SK-N-MC (cell line): ENCODE measurements at places on chromosomes 6 and 20.

DNA sequence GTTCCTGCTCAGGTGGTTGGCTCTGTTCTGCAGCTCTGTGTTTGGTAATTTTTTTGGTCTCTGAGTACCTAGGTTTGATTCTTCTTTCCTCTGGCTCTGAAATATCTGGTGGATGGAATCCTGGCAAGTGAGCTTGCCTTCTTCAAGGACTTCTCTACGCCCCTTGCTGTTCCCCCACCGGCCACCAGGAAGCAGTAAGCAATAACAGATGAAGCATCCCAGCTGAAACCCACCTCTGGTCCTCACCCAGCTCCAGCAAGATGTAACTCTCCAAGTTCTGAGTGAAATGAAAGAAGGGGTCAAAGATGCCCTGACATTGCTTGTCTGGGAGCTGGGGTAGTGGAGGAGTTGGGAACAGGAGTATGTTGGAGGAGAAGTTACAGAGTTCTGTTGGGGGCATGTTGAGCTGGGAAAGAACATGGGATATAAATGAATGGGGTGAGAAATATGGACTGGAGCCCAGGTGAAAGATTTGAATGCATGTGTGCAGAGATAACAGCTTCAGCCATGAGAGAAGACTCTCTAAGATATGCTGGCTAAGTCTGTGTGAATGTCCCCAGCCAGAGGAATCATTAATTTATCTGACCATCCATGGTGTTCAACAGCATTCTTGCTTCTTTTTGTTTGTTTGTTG is 51.3 kb upstream of the GLP1R start:
- DNase-seq, result peak; percentile 2

DNA sequence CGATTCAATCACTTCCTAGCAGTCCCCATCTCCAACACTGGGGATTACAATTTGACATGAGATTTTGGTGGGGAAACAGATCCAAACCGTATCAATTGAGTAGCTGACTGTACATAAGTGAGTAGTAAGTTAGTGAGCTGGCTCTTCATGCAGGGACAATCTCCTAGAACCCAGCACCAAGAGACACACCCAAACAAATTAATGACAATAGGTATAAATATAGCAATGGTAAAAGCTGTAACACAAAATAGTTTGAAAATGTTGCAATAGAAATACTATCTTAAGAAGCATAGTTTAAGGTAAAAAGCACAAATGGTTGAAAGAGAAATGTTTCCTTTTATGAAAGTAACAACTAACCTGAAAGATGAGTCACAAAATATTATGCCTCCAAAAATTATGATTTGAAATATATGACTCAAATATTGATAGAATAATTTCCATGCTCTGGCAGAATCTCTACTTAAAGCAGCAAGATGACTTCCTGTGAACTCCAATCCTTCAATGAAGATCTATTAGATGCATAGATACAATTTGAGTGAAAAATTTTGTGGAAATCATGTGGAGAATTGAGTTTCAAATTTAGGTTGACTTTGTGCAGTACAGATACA is 5.4 kb upstream of the SIRPB1 start:
- no peak for DNase-seq

DNA sequence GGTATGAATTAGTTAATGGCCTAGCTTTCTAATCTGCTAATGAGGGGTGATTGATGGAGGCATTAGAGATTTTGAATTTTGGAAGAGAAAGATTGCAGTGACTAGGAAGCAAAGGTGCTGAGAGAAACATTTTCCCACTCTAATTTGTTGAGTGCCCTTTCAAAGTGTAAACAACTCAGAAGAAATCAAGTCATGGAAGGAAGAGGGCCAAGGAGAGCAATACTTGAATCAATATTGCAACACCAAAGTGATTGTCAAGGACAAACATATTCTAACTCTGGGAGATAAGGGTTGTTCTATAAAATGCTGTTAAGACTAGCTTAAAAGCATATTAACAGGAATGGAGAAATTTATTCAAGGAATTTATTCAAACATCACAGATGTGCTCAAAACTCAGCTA is 182.7 kb upstream of the FERMT1 start:
- no peak for DNase-seq

DNA sequence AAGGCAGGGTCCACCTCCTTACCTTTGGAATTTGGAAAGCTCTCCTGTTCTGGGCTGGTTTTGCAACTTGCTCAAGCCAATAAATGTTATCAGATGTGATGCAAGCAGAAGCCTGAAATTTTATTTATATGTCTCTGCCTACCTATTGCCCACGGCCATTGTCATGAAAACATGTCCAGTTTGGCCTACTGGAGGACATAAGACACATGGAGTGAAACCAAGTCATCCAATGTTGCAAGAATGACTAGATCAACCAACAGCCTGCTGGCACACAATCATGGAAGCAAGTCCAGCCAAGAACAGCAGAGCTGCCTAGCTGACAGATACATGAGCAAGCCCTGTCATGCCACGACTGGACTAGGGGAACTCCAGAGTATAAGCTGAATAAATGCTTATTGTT is 56.7 kb upstream of the IRAK1BP1 start:
- no peak for DNase-seq

- DNase-seq, result no peak
Measured at GRCh38 chr6:20413826-20414225, 12.1 kb downstream of the E2F3 start.

DNA sequence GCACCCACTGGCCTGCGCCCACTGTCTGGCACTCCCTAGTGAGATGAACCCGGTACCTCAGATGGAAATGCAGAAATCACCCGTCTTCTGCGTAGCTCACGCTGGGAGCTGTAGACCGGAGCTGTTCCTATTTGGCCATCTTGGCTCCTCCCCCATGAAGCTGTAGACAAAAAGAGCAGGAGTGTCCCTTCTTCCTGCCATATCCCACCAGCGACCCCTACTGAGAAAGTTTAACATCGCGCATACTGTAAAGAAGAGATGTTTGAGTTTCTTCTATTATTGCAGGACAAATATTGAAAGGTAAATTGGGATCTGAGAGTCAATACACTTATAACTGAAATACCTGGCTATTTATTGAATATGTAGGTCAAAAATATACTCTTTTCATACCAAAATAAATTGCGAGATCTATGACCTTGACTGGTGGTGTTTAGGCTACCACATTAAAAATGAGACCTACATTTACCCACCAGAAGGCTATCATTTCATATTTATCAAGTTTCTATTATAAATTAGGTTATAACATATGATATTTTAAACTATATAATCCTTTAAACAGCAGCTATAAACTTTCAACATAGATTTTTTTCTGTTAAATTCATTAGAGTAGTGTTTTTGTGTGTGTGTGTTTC is 586.3 kb downstream of the HTR1B start:
- DNase-seq, result peak; percentile 57

DNA sequence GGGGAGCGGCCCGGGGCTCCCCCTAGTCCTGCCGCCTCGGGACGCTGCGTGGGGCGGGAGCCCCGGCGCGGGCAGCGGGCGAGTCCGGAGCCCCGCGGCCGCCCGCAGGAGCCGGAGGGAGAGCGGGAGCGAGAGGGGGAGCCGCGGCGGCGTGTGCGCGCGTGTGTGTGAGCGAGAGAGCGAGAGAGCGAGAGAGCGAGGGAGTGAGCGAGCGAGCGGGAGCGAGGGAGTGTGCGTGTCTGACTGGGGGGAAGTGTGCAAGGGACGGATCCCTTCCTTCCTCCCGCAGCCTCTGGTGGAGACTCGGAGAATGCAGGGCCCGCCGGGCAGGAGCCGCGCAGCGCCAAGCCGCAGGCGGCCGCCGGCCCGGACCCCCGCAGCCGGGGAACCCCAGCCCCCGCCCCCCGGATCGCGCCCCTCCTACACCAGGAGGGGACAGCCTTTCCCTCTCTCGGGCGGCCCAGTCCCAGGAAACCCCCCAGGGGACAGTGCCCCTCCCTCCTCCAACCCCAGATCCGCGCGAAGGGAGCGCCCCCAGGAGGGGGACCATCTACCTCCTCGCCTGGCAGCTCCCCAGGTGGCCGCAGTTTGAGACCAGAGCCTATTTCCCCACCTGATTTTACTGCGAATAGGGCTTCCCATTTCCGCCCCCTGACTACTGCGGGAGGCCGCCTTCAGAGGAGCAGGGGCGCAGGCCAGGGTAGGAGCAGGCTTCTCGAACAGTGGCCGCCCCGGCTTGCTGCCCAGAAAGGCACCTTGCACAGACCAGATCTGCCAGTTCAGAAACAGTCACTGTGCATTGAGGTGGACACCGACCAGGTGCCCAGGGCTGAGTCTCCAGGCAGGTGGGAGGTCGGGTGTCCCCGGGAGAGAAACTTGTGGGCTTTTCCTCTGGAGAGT is at the start of gene CDH22:
CDH22 (minus strand) TSS at position 241 of the 900 bp plus-strand sequence. CDS start 57,204 bp downstream, outside the sequence.
- no peak for DNase-seq

- no peak for DNase-seq
Measured at GRCh38 chr20:34324541-34324940, 21.4 kb upstream of the AHCY start.

- DNase-seq, result no peak
Measured at GRCh38 chr6:47157653-47158219, 115.6 kb upstream of the ADGRF1 start.

- no peak for DNase-seq
Measured at GRCh38 chr6:23797041-23797440, 329.0 kb upstream of the NRSN1 start.

GRCh38 chr20:9227896-9228615 is 159.2 kb downstream of the PLCB4 start:
- DNase-seq, result no peak

DNA sequence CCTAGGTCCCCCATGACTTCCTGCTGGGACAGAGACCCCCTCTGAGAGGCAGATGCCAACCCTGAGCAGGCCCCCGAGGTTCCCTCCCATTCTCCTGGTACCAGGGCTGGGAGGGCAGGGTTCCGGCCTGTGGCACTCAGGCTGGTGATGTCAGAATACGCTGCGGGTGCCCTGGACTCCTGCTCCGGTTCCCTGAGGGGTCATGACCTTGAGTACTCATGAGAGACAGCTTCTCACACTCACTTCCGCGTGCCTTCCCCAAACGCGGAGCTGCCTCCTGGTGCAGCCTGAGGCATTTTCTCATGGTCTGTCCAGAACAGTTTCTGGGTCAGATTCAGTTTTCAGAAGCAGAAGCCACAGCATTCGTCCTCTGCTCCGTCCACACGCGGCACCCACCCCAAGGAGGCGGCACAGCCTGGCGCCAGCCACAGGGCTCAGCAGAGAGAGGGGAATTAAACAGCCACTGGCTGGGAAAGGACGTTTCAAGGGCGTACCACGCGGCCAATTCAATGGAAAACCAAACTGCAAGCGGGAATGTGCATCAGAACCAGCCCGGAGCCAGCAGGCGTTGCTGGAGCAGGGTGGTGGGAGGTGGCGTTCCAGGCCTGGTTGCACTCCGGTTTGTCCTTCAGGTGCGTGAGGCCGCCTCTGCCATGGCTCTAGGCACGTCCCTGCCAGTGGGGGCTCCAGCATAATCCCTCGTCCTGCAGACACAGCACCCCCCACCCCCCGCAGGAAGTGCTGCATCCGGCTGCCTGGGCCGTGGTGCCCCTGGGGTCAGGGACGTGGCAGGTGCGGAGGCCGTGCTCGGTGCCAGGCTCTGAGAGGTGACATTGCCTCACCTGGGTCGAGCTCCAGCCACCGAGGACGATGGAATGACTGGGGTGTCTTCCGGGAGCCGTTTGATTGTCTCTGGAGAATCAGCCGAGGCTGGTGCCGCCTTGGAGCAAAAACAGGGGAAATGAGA is 58.3 kb upstream of the BHLHE23 start:
- no peak for DNase-seq

DNA sequence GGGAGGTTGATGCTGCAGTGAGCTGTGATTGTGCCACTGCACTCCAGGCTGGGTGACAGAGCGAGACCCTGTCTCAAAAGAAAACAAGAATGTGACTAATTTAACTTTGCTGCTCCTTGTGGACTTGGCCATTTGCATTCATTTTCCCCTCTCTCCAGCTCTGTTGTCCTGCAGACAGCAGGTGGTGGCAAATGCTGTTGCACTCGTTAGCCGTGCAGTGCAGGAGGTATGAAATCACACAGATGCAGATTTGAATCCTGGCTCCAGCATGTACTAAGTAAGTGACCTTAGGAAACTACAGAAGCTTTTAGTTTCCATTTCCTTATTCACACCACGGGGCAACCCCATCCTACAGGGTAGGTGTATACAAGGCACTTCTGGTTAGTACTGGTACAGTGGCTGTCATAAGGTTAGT is 9.6 kb upstream of the BEND3 start:
- DNase-seq, result no peak

DNA sequence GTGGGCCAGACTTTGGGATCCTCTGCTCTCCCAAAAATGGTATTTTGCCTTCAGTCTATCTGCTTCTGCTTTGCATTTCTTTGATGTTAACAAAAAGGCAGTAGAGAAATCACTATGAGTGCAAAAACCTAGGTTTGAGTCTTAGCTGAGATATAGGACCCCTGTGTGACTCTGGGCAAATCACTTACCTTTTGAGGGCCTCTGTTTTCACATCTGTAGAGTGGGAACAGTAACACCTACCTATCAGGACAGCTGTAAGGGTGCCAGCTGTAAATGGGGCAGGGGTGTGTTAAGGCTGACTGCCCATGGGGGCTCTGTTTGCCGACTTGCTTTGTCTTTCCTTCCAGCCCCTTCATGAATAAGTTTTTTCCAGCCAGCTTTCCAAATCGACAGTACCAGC is 30.4 kb downstream of the HM13 start:
- DNase-seq, result no peak

- DNase-seq, result no peak
Measured at GRCh38 chr6:151514000-151514730, 20.3 kb downstream of the CCDC170 start.

- DNase-seq, result no peak
Measured at GRCh38 chr20:37544386-37544785, 16.7 kb upstream of the BLCAP start.

DNA sequence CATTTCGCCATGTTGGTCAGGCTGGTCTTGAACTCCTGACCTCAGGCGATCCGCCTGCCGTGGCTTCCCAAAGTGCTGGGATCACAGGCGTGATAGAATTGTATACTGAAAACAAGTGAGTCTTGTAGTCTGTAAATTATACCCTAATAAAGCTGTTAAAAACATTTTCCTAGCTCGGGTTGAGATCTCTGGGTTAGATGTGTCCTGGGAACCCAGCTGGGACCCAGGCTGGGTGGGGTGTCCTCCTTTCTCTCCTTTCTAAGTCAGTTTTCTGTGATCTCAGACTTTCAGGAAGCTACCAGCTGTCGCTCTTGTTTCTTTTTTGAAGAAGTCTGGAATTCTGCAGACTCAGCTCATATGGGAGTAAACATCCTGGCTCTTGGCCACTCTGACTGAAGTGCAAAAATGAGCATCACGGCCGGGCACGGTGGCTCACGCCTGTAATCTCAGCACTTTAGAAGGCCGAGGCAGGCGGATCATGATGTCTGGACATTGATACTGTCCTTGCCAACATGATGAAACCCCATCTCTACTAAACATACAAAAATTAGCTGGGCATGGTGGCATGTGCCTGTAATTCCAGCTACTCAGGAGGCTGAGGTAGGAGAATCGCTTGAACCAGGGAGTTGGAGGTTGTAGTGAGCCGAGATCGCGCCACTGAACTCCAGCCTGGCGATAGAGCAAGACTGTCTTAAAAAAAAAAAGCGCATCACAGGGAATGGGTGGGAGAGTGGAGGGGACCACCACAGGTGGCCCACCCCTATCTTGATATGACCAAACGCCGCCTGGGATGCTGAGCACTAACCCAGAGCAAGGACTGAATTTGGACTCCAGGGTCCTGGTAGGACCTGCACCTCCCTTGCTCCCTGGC is 9.9 kb upstream of the PCIF1 start:
- DNase-seq, result no peak

- no peak for DNase-seq
Measured at GRCh38 chr6:170112583-170112860, 178.4 kb downstream of the DLL1 start.

GRCh38 chr6:33896391-33897188 is 92.8 kb upstream of the MLN start:
- DNase-seq, result no peak

- DNase-seq, result no peak
Measured at GRCh38 chr6:143038833-143039232, 21.9 kb upstream of the AIG1 start.
